ENCODE measurements at places on chromosomes 3 and 15.

- no peak overlapping the region for H3K4me3 ChIP-seq
- DNase-seq, result no peak
Measured at GRCh38 chr3:109644746-109645145, 307.4 kb upstream of the DPPA4 start.

DNA sequence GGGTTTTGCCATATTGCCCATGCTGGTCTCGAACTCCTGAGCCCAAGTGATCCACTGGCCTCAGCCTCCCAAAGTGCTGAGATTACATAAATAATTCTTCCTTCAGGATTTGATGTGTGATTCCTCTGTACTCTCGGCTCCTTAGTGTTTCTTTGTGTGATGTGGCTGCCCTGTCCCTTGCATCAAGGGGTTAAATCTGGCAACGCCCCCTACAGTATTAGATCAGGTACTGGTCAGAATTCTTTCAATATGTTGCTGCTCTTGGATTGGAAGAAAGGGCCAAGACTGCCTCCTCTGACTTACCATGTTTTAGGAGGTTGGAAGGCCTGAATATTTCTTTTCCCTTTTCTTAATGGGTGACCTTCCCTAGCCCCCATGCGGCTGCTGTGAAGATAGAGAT is 390.6 kb upstream of the WNT5A start:
- no peaks in the 10 kb centered on the region for H3K4me1 ChIP-seq
- H3K36me3 ChIP-seq, result no peaks in the 10 kb centered on the region
- no peak overlapping the region for H3K27ac ChIP-seq
- no peak overlapping the region for H3K4me3 ChIP-seq
- no peaks in the 10 kb centered on the region for H3K27me3 ChIP-seq

GRCh38 chr3:59832702-59833101 is 782.9 kb upstream of the CFAP20DC start:
- no peak overlapping the region for H3K27ac ChIP-seq
- DNase-seq, result no peak
- H3K4me3 ChIP-seq, result no peak overlapping the region
- no peaks in the 10 kb centered on the region for H3K27me3 ChIP-seq
- H3K36me3 ChIP-seq, result no peaks in the 10 kb centered on the region
- H3K4me1 ChIP-seq, result no peaks in the 10 kb centered on the region

DNA sequence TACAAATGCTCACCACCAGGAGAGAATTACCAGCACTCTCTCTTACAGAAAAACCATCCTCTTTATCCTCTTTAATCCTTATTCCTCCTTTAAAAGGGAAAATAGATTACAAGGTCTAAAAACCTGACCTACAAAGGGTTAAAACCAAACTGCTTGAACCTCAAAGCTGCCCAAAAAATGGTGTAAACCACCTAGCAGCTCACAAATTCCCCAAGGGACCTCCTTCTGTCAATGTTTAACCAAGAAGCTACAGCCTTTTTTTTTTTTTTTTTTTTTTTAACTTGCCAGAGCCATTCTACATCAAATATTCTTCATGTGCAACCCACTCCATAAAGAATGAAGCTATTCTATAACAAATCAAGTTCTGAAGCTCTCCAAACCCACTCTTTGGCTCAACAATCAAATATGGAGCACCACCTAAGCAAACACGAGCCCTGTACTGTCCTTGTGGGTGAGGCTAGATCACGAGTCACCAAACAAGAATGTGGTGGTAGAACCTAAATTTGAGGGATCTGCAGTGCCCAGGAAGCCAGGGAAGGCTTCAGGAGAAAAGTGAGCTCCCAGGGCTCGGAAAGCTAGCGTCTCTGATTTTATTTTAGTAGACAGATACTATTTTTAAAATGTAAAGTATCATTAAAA is 20.1 kb downstream of the OSBPL10 start:
- H3K4me1 ChIP-seq, result peaks cover 5% of the 10 kb centered on the region
- no peak overlapping the region for H3K27ac ChIP-seq
- peaks cover 3% of the 10 kb centered on the region for H3K27me3 ChIP-seq
- H3K36me3 ChIP-seq, result no peaks in the 10 kb centered on the region
- no peak for DNase-seq

DNA sequence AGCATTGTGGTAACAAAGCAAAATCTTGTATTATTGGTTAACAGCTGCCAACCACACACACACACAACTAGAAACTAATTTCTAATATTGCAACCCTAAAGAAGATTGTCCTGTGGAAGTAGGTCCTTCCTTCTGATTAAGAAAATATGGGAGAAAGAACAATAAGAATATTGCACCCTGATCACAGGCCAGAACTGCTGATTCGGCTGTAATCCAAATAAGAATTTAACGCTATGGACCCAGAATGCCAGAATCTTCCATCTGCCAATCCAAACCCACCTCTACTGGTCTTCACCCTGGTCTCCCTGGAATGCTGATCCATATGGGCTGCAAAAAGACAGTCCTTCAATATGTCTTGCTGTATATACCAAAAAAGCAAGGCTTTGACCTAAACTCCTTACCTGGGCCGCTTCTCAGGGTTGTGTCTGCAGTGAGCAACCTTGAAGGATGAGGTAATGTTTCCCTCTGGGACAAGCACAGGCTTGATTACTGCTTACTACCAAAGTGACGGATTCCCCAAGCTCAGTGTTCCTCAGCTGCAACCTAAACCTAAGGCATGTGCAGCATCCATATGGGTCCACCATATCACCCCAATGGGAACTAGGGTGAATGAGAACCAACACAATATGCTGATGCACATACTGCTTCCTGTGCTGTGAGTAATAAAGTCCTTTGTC is 8.0 kb downstream of the CCDC14 start:
- no peak overlapping the region for H3K27ac ChIP-seq
- H3K27me3 ChIP-seq, result no peaks in the 10 kb centered on the region
- H3K4me1 ChIP-seq, result no peaks in the 10 kb centered on the region
- no peak overlapping the region for H3K4me3 ChIP-seq

- H3K4me1 ChIP-seq, result no peaks in the 10 kb centered on the region
- no peaks in the 10 kb centered on the region for H3K27me3 ChIP-seq
- H3K27ac ChIP-seq, result no peak overlapping the region
- no peak overlapping the region for H3K4me3 ChIP-seq
- no peak for DNase-seq
- no peaks in the 10 kb centered on the region for H3K36me3 ChIP-seq
Measured at GRCh38 chr3:30035935-30036567, 570.4 kb upstream of the TGFBR2 start.

DNA sequence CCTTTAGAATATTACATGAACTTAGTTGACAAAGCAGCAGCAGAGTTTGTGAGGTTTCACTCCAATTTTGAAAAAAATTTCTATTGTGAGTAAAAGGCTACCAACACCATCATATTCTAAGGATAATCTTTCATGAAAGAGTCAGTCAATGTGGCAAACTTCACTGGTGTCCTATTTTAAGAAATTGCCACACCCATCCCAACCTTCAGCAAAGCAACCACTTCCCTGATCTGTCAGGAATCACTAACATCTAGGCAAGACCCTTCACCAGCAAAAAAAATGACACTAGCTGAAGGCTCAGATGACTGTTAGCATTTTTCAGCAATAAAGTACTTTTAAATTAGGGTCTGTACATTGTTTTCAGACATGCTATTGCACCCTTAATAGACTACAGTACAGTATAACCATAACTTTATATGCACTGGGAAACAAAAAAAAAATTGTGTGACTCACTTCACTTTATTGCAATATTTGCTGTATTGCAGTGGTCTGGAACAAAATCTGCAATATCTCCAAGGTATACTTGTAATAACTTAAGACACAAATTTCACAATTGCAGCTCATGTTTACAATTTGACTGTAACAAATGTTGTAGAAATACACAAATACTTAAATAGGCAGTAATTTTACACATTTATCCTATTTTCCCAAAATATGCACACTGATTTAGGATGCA is 38.9 kb upstream of the ALCAM start:
- H3K4me3 ChIP-seq, result no peak overlapping the region
- H3K4me1 ChIP-seq, result no peaks in the 10 kb centered on the region
- no peak for DNase-seq
- no peak overlapping the region for H3K27ac ChIP-seq

- H3K4me1 ChIP-seq, result peaks cover 61% of the 10 kb centered on the region
- no peak for DNase-seq
- H3K4me3 ChIP-seq, result no peak overlapping the region
- H3K27ac ChIP-seq, result no peak overlapping the region
Measured at GRCh38 chr15:91307601-91308000, 207.5 kb downstream of the SV2B start.

GRCh38 chr3:110697961-110698360 is 373.7 kb upstream of the NECTIN3 start:
- no peak for DNase-seq
- no peaks in the 10 kb centered on the region for H3K27me3 ChIP-seq
- H3K36me3 ChIP-seq, result no peaks in the 10 kb centered on the region
- H3K4me1 ChIP-seq, result no peaks in the 10 kb centered on the region

DNA sequence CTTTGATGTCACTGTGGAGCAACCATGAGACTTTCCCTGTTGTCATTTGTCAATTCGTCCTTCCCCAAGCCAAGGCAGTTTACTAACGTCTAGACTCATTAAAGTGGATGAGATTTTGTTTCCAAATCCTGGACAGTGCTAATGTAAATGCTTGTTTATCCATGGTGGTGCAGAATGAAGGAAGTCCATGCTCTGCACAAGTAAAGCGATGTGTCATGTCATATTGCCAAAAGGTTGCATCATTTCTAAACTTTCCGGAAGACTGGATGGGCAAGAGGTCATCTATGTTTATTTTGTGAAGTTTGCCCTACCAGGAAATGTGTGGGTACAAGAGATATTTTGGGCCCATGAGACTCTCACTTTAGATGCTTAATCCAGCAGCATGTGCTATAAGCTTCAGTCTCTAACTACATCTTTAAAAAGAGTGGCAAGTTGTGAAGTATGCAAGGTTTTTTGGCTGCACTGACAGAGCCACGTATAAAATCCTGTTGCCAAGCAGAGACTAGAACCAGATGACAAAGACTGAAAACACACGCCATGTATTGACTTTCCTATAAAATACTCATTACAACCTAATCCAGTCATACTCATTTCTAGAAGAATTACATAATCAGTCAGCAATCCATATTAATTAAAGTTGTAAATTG is 72.1 kb upstream of the FNDC3B start:
- no peak overlapping the region for H3K27ac ChIP-seq
- no peak for DNase-seq
- no peaks in the 10 kb centered on the region for H3K27me3 ChIP-seq
- no peak overlapping the region for H3K4me3 ChIP-seq

- no peaks in the 10 kb centered on the region for H3K36me3 ChIP-seq
- peaks cover 73% of the 10 kb centered on the region for H3K4me1 ChIP-seq
- DNase-seq, result no peak
- H3K27ac ChIP-seq, result peak overlapping the region; percentile 78
Measured at GRCh38 chr3:196629228-196629627, 10.3 kb upstream of the NRROS start.

DNA sequence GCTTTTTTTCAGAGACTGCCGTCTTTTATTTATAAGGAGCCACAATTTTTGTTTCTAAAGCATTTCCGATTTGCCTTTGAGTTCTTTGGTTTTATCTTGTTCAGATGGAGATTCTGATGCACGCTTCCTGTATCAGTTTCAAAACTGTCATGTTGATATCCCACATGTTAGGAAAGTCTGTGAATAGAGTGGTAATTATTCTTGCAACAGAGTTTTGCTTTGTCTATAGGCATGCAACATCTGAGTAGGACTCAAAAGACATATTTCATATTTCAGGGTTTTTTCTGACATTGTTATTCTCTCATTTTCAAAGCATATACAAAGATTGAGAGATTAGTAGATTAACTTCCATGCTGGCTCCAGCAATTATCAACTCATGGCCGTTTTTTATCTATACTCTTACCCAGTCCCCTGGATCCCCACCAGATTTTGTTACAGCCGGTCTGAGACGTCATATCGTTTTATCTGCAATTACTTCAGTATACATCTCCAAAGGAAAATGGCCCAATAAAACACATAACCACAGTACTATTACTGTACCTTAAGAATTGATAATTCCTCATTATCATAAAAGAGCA is 22.4 kb downstream of the PAQR5 start:
- no peaks in the 10 kb centered on the region for H3K27me3 ChIP-seq
- H3K4me3 ChIP-seq, result no peak overlapping the region
- H3K4me1 ChIP-seq, result peaks cover 2% of the 10 kb centered on the region
- no peak for DNase-seq
- H3K36me3 ChIP-seq, result no peaks in the 10 kb centered on the region

GRCh38 chr15:70856884-70857561 is 3.1 kb upstream of the LARP6 start:
- no peak overlapping the region for H3K27ac ChIP-seq
- H3K27me3 ChIP-seq, result peaks cover 7% of the 10 kb centered on the region
- DNase-seq, result no peak
- H3K4me3 ChIP-seq, result no peak overlapping the region
- H3K36me3 ChIP-seq, result no peaks in the 10 kb centered on the region

GRCh38 chr3:72630969-72631344 is 217.3 kb downstream of the SHQ1 start:
- H3K27me3 ChIP-seq, result no peaks in the 10 kb centered on the region
- no peak overlapping the region for H3K27ac ChIP-seq
- H3K36me3 ChIP-seq, result no peaks in the 10 kb centered on the region
- H3K4me3 ChIP-seq, result no peak overlapping the region
- no peaks in the 10 kb centered on the region for H3K4me1 ChIP-seq

DNA sequence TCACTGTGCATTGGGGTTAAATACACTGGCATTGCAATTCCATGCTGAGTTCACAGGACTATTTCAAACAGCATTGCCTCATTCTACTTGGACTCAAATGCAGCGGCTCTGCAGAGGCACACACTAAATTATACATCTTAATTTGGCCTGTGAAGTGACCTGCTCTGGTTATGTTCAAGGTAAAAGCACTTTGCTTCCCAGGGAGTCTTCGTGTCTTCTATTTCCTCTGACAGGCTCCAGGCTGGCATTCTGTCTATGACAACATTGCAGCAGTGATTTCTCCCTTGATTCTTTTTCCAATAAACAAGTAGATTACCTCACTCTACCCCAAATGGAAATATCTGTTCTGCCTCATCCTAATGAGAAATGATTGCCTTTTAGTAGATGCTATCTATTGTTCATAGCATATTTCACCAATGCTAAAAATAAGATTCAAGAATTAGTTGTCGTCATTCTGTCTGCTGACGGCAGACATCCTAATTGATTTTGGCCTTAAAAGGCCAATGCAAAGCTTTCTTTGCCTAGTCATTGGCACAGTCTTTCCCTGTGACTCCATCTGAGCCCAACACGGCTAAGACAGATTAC is 33.8 kb downstream of the FMN1 start:
- H3K4me1 ChIP-seq, result no peaks in the 10 kb centered on the region
- DNase-seq, result no peak
- H3K27ac ChIP-seq, result no peak overlapping the region
- no peak overlapping the region for H3K4me3 ChIP-seq

- H3K4me3 ChIP-seq, result no peak overlapping the region
- no peak overlapping the region for H3K27ac ChIP-seq
- no peak for DNase-seq
- H3K36me3 ChIP-seq, result no peaks in the 10 kb centered on the region
- H3K27me3 ChIP-seq, result no peaks in the 10 kb centered on the region
Measured at GRCh38 chr15:51132384-51133139, 37.9 kb upstream of the TNFAIP8L3 start.

DNA sequence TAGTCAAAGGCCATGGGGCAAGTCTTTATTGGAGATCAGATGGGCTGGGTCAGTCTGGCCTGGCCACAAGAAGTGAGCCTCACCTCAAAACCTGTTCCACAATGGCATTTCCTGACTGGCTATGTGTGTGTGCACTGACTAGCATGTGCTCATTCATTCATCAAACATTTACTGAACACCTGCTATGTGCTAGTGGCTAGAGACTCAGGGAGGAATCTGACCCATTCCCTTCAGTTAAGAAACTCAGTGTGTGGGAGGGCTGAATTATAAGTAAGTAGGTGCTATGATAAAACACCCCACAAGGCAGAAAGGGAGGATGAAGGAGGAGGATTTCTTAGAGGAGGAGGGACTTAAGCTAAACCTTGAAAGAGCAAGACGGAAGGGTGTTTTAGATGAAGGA is 5.4 kb upstream of the CGNL1 start:
- no peaks in the 10 kb centered on the region for H3K36me3 ChIP-seq
- H3K4me1 ChIP-seq, result no peaks in the 10 kb centered on the region
